ENCODE measurements at places on chromosomes 3 and 15. TPM values are rescaled to one million over a fixed set of nuclear protein-coding genes. Genes with fewer than 3 reads are reported as not detected.

Gene GNAT1
- not detected for total RNA-seq

Gene H1-8
- not detected for total RNA-seq

Gene GOLGA6L10
- 3.1 TPM for total RNA-seq

Gene FBXO40
- not detected for total RNA-seq

Gene GPR149
- not detected for total RNA-seq

DNA sequence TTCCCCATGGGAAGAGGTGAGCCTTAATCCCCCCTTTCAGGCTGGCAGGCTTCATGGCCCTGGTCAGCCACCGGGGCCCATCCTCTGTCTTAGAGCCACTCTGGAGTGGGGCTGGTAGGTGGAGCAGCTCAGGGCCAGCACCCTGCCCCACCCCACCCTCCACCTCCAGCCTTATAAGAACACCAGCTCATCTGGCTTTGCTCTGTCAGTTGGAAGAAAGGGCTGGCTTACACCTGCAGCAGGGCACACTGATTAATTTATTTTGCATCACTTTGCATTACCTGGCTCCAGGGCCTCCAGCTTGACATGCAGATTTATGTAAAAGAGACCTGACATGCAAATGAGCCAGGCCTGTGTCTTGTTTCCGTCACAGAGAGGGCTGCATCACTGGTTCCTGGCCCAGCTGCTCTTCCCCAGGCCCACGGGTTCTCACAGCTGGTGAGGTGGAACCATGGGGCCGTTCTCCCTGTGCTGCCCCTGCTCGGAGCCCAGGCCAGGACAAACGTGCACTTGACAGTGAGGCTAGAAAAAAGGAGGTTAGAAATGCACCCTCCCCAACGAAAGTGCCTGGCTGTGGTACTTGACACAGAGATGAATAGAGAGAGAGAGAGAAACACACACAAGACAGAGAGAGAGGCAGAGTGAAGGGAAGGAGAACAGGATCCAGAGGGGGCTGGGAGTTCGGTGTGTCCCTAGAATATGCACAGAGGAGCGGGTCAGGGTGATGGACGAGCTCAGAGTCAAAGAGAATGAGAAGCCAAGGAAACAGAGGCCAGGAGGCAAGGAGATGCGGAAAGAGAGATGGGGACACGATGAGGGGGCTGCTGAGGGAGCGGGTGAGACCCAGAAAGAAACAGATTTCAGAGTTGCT lies 44.5 kb upstream of the MAGEF1 start:
- DNase-seq: no peak

DNA sequence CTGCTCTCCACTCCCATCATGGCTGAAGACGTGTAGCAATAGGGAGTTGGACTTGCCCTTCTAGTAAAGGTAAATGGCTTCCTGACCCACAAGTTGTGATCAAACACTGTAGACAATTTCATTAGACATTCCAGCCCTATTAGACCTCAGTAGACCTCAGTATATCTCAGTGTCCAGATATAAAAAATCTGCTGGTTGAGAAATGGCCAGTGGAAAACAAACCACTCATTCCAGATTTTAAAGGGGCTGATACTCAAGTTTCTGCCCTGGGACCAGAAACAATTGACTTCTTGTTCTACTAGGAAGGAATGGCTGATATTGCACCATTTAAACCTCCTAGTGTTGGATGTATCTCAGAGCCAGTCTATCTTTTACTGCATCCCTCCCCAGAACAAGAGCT lies 613.2 kb downstream of the PDCD6IP start:
- no peak for DNase-seq

- no peak for DNase-seq
Measured at GRCh38 chr3:65988411-65989180, 50.1 kb downstream of the MAGI1 start.

DNA sequence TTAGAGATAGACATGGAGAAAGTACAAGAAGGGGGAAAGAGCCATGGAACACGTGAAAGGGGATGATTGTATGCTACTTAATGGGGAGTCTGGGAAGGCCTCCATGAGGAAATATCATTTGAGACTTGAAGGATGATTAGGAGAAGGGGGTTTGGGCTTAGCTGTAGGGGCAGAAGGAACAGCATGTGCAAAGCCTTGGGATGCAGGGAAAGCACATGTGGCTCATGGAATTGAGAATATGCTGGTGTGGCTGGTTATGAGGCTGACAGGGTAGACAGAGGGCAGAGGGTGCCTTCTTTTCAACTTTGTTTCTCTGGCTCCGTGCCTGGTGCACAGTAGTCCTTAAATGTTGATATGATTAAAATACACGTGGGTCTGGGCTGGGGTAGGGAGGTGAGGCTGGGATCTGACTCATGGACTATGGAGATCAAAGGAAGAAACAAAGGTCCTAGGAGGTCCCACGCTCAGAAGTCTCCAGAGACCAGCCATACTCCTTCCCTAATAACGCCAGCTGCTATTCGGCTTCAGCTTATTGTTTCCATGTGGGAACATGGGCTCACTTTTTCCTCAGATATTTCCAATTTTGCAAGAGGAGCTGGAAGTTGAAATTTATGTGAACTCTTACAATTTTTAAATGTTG lies 1.1 kb downstream of the GTF2E1 start:
- no peak for DNase-seq

DNA sequence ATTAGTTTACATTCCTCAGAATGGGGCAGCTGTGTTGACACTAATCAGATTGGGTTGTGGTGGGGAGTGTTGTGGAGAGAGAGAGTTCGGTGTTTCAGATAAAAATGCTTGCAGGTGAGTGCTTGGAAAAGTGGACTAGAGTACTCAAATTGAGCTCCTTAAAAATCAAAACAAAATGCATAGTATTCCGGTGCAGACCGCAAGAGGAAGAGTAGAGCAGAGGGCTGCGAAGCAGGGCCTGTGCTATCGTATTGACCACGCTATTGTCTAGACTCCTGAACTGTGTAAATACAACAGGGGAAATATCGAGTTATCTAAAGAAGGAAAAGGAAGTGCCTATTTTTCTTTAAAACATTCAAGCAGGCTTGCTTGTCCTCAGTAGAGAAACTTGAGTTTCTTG lies 159.5 kb downstream of the TP63 start:
- no peak for DNase-seq

- no peak for DNase-seq
Measured at GRCh38 chr3:72054976-72055375, 270.0 kb upstream of the PROK2 start.

DNA sequence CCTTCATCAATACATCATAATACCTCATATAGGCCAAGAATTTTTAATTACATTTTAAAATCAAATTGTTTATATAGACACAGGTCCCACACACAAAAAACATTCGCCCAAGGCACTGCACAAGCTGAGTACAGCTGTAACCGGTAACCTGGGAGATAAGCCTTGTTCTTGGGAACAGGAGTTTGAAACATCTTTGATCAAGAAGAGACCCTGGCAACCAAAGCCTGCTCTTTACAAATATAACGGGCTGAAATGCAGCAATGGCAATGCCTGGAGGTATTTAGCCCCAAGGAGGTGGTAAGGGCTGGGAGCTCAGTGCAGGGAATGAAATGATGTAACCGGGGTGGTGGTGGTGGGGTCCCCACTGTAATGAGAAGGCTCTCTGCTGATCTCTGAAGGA lies 7.2 kb upstream of the CORO2B start:
- no peak for DNase-seq
